ENCODE measurements at places on chromosomes 2 and 18.

DNA sequence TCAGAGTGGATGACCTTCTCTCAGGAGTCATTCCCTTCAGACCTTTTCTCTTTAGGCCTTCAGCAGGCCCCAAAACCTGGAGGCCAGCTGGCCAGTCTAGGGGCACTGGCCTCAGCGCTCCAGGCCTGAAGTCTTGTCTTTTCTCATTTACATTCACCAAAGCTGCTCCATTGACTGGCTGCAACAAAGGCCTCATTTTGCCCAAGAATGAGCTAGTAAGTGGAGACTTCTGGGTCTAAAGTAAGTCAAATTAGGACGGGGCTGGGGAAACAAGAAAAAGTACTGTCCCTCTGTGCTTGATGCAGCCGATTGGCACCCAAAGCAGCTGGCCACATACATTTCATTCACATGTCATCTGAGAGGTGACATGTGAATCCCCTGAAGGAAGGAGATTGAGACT is 83.8 kb upstream of the RIOK3 start:
- no peak for DNase-seq

GRCh38 chr2:181991171-181991885 is 5.7 kb downstream of the PPP1R1C start:
- no peak for DNase-seq

- no peak for DNase-seq
Measured at GRCh38 chr2:69948963-69949645, 12.3 kb downstream of the ASPRV1 start.

DNA sequence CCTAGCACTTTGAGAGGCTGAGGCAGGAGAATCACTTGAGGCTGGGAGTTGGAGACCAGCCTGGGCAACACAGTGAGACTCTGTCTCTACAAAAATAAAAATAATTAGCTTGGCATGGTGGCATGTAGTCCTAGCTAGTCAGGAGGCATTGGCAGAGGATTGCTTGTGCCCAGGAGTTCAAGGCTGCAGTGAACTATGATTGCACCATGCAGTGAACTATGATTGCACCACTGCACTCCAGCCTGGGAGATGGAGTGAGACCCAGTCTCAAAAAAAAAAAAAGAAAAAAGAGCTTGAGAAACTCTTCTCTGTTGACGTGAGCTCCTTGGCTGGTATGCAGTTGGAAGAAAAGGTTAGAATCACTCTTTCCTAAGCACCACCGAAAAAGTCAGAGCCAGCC is 125.1 kb upstream of the TNP1 start:
- DNase-seq: no peak

- no peak for DNase-seq
Measured at GRCh38 chr18:57941841-57942489, 102.1 kb upstream of the NEDD4L start.

DNA sequence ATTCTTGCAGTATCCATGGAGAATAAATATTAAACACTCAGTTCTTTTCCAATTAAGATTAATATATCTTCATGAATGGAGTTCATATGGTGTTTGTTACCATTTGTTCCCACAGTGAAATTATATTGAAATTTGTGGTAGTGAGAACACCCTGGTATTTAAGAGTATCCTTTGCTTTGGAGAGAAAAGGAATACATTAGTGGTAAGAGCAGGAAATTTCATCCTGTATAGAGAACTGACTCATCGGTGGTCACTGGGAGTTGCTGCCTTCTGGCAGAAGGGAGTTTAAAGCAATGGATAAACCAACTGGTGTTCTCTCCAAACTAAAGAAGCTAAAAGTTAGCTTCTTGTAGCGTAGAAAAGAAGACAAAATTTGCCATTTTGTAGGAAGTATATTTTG is 107.3 kb downstream of the MYO1B start:
- DNase-seq: no peak

DNA sequence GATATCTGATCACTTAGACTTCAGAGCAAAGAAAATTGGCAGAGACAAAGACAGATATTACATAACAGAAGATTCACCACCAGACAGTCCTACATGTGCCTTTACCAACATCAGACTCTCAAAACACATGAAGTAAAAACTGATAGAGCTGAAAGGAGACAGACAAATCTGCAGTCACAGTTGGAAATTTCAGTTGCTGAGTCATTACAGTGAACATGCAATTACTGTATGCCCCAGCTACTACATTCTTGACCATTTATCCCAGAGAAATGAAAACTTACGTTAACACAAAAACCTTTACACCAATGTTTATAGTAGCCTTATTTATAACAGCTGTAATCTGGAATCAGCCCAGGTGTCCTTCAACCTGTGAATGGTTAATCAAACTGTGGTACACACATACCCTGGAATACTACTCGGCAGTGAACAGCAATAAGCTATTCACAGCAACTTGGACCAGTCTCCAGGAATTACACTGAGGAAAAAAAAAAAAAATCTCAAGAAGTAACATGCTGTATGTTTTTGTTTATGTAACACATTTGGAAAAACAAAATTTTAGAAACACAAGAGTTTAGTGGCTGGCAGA is 7.5 kb upstream of the SCLY start:
- no peak for DNase-seq

- no peak for DNase-seq
Measured at GRCh38 chr2:226796012-226796839, 3.4 kb downstream of the IRS1 start.

DNA sequence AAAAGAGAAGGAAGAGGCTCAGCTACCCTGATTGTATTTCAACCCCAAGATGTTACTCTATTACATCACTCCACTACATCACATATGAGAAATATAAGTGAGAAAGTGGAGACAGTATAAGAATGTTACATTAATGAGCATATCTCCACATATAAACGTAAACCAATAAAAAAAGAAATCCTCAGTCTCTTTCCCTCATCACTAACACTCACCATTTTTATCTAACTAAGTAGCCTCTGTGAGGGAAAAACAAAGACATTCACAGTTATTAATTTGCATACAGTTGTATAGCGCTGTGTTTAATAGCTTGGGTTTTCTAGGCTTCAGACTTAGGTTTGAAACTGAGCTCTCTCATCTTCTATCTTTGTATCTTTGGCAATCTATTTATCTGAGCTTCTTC is 489.1 kb upstream of the LRRTM4 start:
- DNase-seq: no peak

DNA sequence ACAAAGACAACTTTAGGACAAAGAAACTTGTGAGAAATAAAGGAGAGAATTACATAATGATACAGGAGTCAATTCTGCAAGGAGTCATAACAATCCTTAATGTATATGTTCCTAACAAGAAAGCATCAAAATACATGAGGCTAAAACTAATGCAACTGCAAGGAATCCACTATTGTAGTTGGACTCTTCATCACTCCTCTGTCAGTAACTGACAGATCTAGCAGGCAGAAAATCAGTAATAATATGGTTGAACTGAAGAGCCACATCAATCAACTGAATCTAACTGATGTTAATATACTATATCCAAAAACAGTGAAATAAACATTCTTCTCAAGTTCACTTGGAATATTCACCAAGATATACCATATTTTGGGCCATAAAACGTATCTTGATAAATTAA is 1806.4 kb upstream of the CELF4 start:
- DNase-seq: no peak

DNA sequence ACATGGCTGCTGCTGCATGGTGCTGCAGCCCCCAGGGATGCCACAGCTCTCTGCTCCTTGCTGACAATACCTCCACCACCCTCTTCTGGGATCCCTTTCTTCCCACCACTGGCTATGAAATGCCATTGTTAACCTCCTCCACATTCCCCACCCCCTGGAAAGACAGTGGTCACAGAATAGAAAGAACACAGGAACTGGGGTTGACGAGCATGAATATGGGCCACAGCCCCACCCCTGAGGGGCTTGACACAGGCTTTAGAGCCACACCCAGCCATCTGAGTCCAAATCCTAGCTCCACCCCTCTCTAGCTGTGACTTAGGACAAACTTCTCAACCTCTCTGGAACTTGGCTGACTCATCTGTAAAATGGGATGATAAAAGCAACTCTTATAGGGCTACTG is 47.3 kb downstream of the TMEM163 start:
- DNase-seq: no peak
